ENCODE measurements at places on chromosomes 16 and 17. TPM values are rescaled to one million over a fixed set of nuclear protein-coding genes. Genes with fewer than 3 reads are reported as not detected.

The MYL11 gene
- 1.4 TPM for polyA plus RNA-seq

The GNAO1 gene
- polyA plus RNA-seq = 3.8 TPM

The MEOX1 gene
- polyA plus RNA-seq = 0.35 TPM

The CFAP119 gene
- polyA plus RNA-seq = 4.6 TPM

The OTOA gene
- 0.27 TPM for polyA plus RNA-seq

The KRTAP9-4 gene
- not detected for polyA plus RNA-seq

The ST6GALNAC1 gene
- polyA plus RNA-seq = 3.6 TPM

The CBX4 gene
- 7.8 TPM for polyA plus RNA-seq

The MAPT gene
- 2.2 TPM for polyA plus RNA-seq

The SLC16A6 gene
- 0.12 TPM for polyA plus RNA-seq

The KCNJ18 gene
- not detected for polyA plus RNA-seq

The KRTAP4-9 gene
- polyA plus RNA-seq = not detected

The CD300LF gene
- 0.36 TPM for polyA plus RNA-seq

The ASB16 gene
- polyA plus RNA-seq = 1.3 TPM

The AATK gene
- polyA plus RNA-seq = 1.5 TPM

The TBC1D3 gene
- not detected for polyA plus RNA-seq

The EDC4 gene
- 29.8 TPM for polyA plus RNA-seq

The NKD1 gene
- 6.8 TPM for polyA plus RNA-seq

The SERPINF2 gene
- polyA plus RNA-seq = 9.4 TPM

The MMP15 gene
- polyA plus RNA-seq = 2.6 TPM

The MARF1 gene
- 71.8 TPM for polyA plus RNA-seq

The HASPIN gene
- polyA plus RNA-seq = 0.38 TPM

The PRSS36 gene
- not detected for polyA plus RNA-seq

The HEATR9 gene
- polyA plus RNA-seq = 0.18 TPM

The C16orf95 gene
- 1.6 TPM for polyA plus RNA-seq

The PLK1 gene
- 1.5 TPM for polyA plus RNA-seq

The EFCAB13 gene
- polyA plus RNA-seq = 9.1 TPM

The LRRC36 gene
- polyA plus RNA-seq = 0.59 TPM

The HCRT gene
- not detected for polyA plus RNA-seq

The FBXW10B gene
- polyA plus RNA-seq = 0.08 TPM

The ITGA3 gene
- 34.2 TPM for polyA plus RNA-seq

The BBS2 gene
- polyA plus RNA-seq = 47.9 TPM

The ANKRD11 gene
- 68.5 TPM for polyA plus RNA-seq

The CES5A gene
- not detected for polyA plus RNA-seq

The MYH8 gene
- not detected for polyA plus RNA-seq

The BOLA2B gene
- polyA plus RNA-seq = 43.9 TPM

The TNFRSF13B gene
- polyA plus RNA-seq = not detected

The C16orf96 gene
- polyA plus RNA-seq = 0.08 TPM

The ARL5C gene
- not detected for polyA plus RNA-seq

The NCOR1 gene
- polyA plus RNA-seq = 32.4 TPM

The TP53TG3B gene
- polyA plus RNA-seq = not detected

The GPRC5C gene
- polyA plus RNA-seq = 59.1 TPM

The NPB gene
- polyA plus RNA-seq = 0.43 TPM

The MYH1 gene
- polyA plus RNA-seq = not detected

The NPIPA3 gene
- 1.3 TPM for polyA plus RNA-seq

The CDRT15 gene
- polyA plus RNA-seq = not detected

The CLEC19A gene
- not detected for polyA plus RNA-seq

The HAS3 gene
- polyA plus RNA-seq = 1.3 TPM

The PRDM7 gene
- polyA plus RNA-seq = not detected
